Activated T-cell treated with anti-CD3 and anti-CD28 coated beads, Interleukin-2, amount 50 U/mL, for 72 hours (primary cell): ENCODE measurements at places on chromosomes 5 and 9. TPM values are rescaled to one million over a fixed set of nuclear protein-coding genes. Genes with fewer than 3 reads are reported as not detected.

Gene CTNND2
- total RNA-seq = not detected

DNA sequence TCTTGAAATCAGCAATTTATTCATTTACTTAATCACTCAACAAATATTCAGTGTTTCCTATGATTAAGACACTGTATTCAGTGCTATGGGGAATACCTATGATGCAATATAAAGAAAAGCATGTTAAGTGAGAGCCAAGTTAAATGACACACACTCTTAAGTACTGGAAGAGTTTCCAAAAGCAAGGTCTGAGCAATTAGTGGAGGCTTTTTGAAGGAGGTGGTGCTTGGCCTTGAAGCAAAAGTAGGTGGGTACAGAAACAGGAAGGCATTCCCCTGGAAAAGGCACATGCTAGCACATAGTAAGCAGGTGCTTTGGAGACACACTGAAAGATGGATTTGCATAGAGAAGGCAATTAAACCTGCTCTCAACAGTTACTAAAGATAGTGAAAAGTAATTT is 4.0 kb downstream of the TSLP start:
- peak overlapping the region; percentile 0 for H3K27ac ChIP-seq
- H3K4me3 ChIP-seq = peak overlapping the region; percentile 99
- peaks cover 54% of the 10 kb centered on the region for H3K4me1 ChIP-seq
- no peak for DNase-seq

- peaks cover 3% of the 10 kb centered on the region for H3K36me3 ChIP-seq
- no peak for DNase-seq
- H3K4me1 ChIP-seq = peaks cover 92% of the 10 kb centered on the region
- H3K4me3 ChIP-seq = peak overlapping the region; percentile 26
- H3K27ac ChIP-seq = peak overlapping the region; percentile 40
Observed at GRCh38 chr9:109973336-109973735, 193.3 kb downstream of the PALM2AKAP2 start.

Gene CORO2A
- total RNA-seq = 13.1 TPM

DNA sequence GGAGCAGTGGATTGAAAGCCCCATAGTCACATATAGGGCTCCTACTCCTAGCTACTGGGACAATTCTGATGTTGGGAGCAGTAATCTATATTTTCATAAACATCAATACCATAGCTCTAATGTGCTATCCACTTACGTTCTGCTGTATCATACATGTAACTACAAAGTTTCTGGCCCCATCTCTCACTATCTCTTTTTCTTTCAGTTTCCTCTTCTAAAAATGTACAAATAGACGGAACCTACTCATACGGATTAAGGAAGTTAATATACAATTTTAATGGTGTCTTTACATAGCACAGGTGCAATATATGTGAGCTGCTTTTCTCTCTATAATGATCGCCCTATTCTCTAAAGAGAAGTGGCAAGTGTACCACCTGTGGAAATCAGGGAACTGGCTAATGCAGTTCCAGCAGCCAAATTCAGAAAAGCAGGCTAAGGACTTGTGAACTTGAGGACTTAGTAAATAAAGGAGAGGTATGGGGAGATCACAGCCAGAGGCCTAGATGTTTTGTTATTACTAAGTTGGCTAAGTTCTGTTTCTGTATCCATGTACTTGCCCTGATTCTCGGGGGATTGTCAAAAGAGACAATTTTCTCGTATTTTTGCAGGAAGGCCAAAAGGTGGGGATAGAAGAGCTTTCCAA is 1021.9 kb downstream of the CDH12 start:
- no peak for DNase-seq
- no peaks in the 10 kb centered on the region for H3K4me1 ChIP-seq
- no peaks in the 10 kb centered on the region for H3K36me3 ChIP-seq

Gene PCDHA12
- total RNA-seq = not detected

Gene RIOK2
- 38.0 TPM for total RNA-seq

Gene PRDM9
- not detected for total RNA-seq

DNA sequence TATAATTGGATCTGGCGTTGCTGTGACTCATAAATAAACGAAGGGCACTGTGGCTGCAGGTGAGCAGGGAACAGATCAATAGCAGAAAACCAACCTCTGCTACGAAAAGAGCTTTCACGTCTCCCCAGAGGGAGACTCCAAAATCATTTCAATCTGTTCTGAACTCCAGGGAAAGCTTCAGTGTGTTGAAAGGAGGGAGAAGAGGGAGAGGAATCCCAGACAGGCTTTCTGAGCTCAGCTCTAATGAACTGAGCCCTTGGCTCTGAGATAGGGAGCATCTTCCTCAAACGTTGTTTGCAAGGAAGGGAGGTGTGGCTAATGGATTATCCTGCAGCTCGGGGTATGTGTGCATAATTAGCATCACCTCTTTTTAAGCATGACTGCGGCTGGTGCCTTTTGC is 288.0 kb upstream of the IRX4 start:
- H3K4me1 ChIP-seq = no peaks in the 10 kb centered on the region
- no peak overlapping the region for H3K27ac ChIP-seq
- no peak overlapping the region for H3K4me3 ChIP-seq

Gene LCP2
- total RNA-seq = 162 TPM

GRCh38 chr5:28855626-28856025 is 1817.2 kb upstream of the CDH9 start:
- H3K4me3 ChIP-seq = no peak overlapping the region
- no peak for DNase-seq
- no peak overlapping the region for H3K27ac ChIP-seq
- H3K27me3 ChIP-seq = no peaks in the 10 kb centered on the region

DNA sequence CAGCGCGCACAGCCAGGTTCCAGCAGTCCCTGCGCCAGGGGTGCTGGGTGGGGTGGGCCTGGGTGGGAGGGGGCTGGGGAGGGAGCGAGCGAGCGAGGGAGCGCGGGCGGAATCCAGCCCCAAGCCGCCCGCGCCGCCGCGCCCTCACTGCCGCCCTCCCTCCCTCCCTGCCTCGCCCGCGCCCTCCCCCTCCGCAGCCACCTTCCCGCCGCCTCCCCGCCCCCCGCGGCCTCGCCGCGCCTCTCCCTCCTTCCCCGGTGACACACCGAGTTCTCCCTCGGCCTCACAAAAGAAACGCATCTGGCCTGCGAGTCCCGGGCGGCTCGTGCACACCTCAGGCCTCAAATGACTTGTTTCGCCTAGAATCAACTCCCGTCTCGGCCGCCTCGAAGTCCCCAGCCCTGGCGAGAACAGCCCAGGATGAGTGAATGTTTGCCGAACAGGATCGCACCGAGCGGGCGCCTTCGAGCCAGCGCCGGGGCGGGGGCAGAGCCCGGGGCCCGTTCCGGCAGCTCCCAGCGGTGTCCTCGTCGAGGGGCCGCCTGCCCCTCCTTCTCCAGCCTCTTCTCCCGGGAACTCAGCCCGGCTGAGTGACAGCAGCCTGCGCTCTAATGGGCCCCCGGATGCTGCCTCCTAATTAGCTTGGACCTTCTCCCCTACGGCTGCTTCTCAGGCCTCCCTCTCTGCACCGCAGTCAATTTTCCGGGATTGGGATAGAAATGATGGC is 371 bp upstream of the PITX1 start:
- H3K4me3 ChIP-seq = peak overlapping the region; percentile 83
- no peak overlapping the region for H3K27ac ChIP-seq
- peaks cover 12% of the 10 kb centered on the region for H3K36me3 ChIP-seq
- peaks cover 38% of the 10 kb centered on the region for H3K4me1 ChIP-seq
- DNase-seq = peak; percentile 59

DNA sequence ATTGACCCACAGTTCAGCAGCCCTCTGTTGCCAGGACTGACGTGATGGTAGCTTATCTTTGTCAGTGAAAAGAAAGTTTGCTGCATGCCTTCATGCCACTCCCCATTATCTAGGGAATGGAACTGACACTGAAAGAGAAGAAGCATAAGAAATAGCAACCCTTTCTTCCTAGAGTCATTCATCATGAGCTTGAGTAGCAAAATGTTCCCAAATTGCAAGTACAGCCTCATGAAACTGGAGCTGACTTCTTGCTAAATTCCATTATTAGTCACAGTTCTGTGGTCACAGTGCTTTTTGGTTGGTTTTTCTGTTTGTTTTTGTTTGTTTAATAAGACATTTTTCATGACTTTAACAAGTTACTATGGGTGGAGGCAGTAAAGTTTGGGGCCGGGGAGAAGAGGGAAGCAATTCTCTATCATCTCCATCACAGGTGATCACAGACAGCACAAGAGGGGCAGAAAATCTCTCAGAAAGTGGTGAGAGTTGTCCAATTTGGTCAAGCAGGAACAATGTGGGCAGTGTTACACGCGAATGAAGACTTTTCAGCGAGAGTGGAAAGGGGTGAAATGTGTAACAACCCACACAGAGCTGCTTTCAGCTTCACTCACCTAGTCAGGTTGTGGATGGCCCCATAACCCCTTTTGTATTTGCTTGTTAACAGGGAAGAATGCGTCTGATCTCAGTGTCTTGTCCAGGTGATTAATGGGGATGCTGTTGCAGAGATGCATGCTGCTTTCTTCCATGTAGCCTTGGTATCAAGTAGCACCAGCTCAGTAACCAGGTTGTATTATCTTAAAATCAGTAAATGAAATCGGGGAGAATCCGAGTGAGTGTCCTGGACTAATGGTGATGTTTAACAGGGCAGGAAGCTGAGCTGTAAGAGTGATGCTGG is 440.4 kb downstream of the DMRT2 start:
- H3K4me1 ChIP-seq = peaks cover 17% of the 10 kb centered on the region
- H3K27me3 ChIP-seq = no peaks in the 10 kb centered on the region
- H3K27ac ChIP-seq = peak overlapping the region; percentile 97
- peak overlapping the region; percentile 33 for H3K4me3 ChIP-seq

- no peak overlapping the region for H3K27ac ChIP-seq
- H3K4me1 ChIP-seq = no peaks in the 10 kb centered on the region
- H3K27me3 ChIP-seq = no peaks in the 10 kb centered on the region
- no peaks in the 10 kb centered on the region for H3K36me3 ChIP-seq
- no peak for DNase-seq
- no peak overlapping the region for H3K4me3 ChIP-seq
Observed at GRCh38 chr5:179275941-179276837, 69.1 kb downstream of the ADAMTS2 start.

DNA sequence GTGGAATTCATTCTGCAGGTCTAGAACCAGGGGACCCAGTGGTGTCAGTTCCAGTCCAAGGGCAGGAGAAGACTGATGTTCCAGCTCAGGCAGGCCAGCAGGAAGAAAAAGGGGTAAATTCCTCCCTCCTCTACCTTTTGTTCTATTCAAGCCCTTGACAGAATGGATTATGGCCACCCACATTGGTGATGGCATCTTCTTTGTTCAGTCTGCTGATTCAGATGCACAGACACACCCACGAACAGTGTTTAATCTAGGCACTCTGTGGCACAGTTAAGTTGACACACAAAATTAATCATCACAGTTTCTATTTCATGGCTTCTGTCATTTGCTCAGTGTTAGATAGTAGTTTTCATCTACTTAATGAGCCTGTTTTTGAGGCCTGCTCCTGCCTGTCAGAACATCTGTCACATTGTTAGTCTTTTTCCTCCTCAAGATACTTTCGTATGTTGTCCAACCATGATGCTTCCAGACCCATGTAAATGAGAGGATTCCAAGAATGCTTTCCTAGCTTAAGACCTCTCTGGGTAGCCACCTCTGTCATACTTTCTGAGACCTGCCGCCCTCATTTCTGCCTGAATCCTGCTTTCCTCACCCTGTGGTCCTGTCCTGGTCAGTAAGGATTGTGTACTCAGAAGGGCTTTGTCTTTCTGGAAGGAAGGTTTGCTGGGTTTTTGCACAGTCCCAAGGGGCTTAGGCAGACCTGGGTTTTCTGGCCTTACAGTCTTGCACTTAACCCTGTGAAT is 72.5 kb downstream of the SPIN1 start:
- DNase-seq = peak; percentile 34
- H3K4me3 ChIP-seq = no peak overlapping the region
- no peaks in the 10 kb centered on the region for H3K27me3 ChIP-seq
- H3K4me1 ChIP-seq = peaks cover 17% of the 10 kb centered on the region

Gene TAF11L5
- total RNA-seq = not detected

- H3K4me3 ChIP-seq = peak overlapping the region; percentile 89
- DNase-seq = no peak
- peaks cover 61% of the 10 kb centered on the region for H3K4me1 ChIP-seq
- peak overlapping the region; percentile 84 for H3K27ac ChIP-seq
Observed at GRCh38 chr5:178231539-178232123, 971 bp downstream of the PHYKPL start.

- H3K4me3 ChIP-seq = no peak overlapping the region
- no peaks in the 10 kb centered on the region for H3K27me3 ChIP-seq
- no peaks in the 10 kb centered on the region for H3K4me1 ChIP-seq
- no peaks in the 10 kb centered on the region for H3K36me3 ChIP-seq
- H3K27ac ChIP-seq = no peak overlapping the region
Observed at GRCh38 chr9:115717298-115717697, 436.3 kb upstream of the PAPPA start.

DNA sequence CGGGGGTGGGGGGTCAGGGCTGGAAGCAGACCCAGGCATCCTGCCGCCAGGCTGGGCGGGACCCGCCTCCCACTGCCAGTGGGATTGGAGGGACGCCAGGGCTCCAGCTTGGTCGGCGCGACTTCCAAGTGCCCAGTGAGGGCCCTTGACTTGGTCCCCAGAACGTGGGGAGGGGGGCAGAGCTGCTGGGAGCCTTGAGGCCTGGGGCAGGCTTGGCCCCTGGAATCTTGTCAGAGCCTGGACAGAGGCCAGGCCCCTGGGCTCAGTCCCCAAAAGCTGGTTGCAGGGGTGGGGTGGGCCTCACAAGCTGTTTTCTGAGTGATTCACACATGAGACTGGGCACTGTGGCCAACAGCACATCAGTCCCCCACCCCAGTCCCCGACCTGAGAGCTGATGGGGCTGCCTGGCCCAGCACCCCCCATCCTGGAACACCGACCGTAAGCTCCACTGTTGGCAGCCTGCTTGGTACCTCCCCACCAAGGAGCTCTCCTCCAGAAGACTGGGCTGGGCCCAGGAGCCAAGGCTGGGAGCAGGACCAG is 526 bp downstream of the CLIC3 start:
- peaks cover 10% of the 10 kb centered on the region for H3K27me3 ChIP-seq
- H3K27ac ChIP-seq = no peak overlapping the region
- H3K36me3 ChIP-seq = no peaks in the 10 kb centered on the region
- no peak for DNase-seq

DNA sequence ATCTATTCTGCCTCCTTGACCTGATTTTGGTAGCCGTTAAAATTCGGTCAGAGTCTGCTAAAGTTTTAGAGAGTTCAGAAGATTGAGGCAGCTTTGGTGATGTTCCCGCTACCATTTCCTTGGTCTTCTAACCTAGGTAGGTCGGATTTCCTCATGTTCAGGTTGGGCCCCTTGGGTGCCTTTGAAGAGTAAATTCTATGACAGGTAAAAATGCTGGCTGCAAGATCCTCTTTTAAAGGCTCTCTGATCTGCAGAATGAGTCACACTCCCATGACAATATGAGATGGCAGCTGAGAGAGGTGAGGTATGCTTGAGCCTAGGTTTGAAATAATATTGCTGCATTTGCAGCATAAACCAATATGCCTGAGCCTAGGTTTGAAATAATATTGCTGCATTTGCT is 198.9 kb downstream of the TSSK1B start:
- H3K27me3 ChIP-seq = peaks cover 17% of the 10 kb centered on the region
- no peaks in the 10 kb centered on the region for H3K36me3 ChIP-seq
- no peak overlapping the region for H3K27ac ChIP-seq
- no peak overlapping the region for H3K4me3 ChIP-seq

- H3K27me3 ChIP-seq = no peaks in the 10 kb centered on the region
- H3K27ac ChIP-seq = no peak overlapping the region
- DNase-seq = no peak
- H3K4me3 ChIP-seq = no peak overlapping the region
Observed at GRCh38 chr5:138955671-138956295, 80.6 kb upstream of the LRRTM2 start.

Gene GRIN1
- total RNA-seq = 1.2 TPM

- H3K36me3 ChIP-seq = peaks cover 19% of the 10 kb centered on the region
- H3K4me3 ChIP-seq = peak overlapping the region; percentile 47
- H3K27ac ChIP-seq = peak overlapping the region; percentile 96
- peaks cover 97% of the 10 kb centered on the region for H3K4me1 ChIP-seq
Observed at GRCh38 chr5:6734243-6734700, 21.0 kb downstream of the TENT4A start.

- no peak overlapping the region for H3K27ac ChIP-seq
- no peak overlapping the region for H3K4me3 ChIP-seq
- no peaks in the 10 kb centered on the region for H3K27me3 ChIP-seq
- no peaks in the 10 kb centered on the region for H3K4me1 ChIP-seq
Observed at GRCh38 chr5:124819201-124819600, 72.8 kb upstream of the ZNF608 start.

Gene PTGES
- 0.48 TPM for total RNA-seq
